T-cell (primary cell): ENCODE measurements at places on chromosomes 2 and 18.

DNA sequence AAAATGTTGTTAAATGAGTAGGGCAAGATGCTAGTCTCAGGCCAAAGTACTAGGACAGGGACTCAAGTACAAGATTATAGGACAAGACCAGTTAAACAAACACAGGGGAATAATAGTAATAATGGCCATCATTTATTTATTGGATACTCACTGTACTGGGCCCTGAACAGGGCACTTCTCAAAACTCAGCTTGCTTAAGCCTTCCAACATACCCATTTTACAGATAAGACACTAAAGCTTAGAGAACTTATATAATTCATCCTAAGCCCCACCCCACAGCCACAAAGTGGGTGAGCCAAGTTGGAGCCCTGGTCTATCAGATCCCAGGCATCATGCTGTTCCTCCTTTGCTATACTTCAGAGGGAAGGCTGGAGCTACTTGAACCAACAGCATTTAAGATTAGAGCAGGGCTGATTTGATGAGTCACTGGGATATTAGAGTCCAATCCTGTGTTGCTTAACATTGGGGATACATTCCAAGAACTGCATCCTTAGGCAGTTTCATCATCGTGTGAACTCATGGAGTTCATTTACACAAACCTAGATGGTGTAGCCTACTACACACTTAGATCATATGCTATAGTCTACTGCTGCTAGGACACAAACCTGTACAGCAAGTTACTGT lies 153.6 kb downstream of the MTCL1 start:
- no peak for DNase-seq

DNA sequence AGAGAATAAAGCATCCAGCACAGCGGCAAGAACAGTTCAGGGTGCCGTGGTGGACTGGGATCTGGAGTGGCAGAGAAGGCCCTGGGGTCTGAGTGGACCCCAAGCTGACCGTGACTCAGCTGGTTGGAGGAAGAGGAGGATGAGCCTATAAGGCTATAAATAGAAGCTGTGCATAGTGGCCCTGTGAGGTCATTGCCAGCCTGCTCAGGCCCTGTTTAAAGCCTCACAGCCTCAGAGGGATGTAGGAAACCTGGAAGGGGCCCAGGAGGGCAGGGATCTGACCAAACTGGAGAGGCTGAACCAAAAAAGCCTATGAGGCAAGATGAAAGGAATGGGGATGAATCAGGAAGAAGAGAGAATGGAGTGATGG lies 11.3 kb upstream of the DES start:
- DNase-seq, result no peak

GRCh38 chr2:191696001-191696400 lies 18.1 kb downstream of the NABP1 start:
- DNase-seq, result no peak

- DNase-seq, result no peak
Measured at GRCh38 chr18:21598726-21599584, 1.5 kb downstream of the ESCO1 start.
